AG08396 (cell line): ENCODE measurements at places on chromosomes 5 and 9.
A peak's percentile ranks its signal among the peaks of the same experiment; 100 is the strongest.

DNA sequence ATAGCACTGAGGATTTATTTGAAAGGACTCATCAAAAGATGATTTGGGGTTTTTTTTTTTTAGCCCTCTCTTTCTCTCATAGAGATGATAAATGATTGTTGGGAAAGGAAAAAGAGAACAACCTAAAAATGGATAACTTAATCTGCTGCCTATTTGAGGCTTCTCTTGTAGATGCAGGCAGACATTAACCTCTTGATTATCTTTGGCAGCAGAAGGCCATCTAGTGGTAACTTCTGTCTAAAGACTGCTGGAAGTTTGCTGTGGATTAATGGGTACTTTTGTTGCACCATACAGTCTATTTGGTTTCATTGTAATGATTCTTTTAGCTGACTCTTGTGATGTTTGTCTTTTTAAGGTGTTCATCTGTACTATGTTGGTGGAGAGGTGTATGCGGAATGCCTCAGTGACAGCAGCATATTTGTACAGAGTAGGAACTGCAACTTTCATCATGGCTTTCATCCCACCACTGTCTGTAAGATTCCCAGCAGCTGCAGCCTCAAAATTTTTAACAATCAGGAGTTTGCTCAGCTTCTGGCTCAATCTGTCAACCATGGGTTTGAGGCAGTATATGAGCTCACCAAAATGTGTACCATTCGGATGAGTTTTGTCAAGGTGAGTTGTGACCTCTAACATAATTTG is 18.8 kb downstream of the SMIM32 start:
- DNase-seq: peak; percentile 61

DNA sequence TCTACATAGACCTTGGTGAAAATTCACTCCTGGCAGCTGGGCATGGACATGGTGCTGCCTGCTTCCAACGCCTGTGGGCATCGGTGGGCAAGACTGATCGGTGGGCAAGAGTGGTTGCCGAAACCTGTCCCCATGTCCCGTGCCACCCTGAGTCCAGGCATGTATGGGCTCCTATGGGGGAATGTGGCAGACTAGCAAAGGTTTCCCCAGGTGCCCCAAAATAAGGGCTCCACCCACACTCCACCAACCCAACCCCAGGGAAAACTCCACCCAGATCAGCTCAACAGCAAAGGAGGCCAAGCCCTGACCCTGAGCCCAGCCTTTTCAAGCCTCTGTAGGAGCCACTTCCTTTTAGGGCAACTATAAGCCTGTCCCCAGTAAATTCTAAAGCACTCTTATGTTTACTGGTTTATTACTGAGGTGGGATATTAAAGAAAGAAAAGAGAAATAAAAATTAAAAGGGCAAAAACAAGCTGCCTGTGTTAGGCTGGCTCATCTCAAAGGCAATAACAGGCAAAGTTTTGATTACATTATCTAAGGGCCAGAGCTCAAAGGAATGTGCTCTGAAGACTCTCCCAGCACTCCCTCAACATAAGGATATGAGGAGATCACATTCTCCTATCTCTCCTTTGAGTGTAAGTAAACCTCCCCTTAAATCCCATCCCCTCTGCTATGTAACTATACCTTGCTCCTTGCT is 8.9 kb upstream of the SPATA31E1 start:
- DNase-seq: no peak

DNA sequence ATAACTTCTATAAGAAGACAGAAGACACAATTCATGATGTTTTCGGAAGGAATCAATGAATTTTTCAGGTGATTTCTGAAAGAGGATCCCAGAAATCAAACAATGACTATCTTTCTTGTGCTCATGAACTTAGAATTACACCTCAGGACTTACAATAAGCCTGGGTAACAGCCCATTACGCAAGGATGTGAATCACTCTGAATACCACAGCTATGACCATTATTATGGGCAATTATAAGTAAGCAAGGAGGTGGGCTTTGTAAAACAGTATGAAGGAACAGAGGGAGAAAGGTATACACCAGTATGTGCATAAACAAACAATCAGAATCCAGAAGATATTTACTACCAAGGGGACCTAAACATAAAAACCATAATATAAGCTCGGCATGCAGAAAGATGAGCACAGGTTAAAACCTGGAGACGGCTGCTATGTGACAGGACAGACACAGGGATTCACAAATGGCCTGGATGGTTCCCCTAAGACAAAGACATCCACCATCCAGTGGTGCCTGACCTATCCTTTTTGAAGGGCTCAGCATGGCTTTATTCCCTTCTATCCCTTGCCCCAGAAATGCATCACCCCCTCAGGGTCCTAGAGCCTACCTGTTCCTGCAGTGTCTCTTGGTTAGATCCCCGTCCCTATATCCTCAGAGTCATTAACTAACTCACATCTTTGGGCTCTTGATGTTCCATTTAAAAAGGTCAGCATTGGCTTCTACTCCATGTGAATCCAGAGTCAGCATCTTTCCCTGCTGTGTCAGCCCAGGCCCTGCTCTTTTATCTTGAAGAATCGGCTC is 21.8 kb upstream of the PPP2CA start:
- peak; percentile 56 for DNase-seq

DNA sequence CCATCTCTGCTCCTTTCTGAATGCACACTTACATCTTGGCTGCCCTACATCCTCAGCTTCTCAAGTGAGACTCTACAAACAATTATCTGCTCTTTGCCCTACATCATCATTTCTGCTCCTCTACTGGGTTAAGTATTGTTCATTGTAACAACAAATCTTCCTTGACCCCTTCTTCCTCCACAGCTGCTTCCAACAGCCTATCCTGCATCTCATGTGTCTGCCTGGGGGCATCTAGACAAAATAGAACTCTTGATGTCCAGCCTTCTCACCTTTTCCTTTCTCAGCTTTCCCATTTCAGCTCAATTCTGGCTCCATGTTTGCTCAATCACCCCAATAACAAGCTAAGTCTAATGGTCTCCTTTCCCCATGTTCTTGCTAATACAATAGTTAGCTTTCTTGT is 509.8 kb downstream of the DIRAS2 start:
- DNase-seq: no peak

DNA sequence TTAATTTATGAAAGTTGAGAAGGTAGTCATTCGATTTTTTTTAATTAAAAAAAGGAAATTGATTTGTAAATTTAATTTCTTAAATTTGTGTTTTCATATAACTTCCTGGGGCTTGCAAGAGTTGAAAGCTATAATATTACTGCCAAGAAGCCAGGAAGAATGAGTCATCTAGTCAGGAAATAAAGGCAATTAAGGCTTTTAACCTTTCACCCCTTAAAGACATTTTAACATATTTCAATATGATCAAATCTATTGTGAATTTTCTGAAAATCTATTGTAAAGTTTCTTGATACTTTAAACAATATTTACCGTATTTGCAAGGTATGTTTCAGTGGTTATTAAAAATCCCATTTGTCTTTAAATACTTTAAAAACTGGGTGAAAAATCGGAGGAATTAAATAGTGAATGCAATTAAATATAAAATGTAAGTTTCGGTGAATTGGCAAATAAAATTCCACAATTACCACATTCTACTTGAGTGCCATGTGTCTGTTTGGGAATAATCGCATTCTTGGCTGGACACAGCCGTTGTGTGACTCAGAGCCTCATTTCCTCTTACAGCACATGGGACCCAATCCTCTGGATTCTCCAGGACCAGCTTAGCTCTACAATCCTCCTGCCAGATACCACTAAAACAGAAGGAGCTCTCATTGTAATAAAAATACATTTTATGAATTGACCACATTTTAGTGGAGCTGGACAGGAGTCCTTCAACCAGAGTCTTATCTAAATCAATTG is 310.7 kb downstream of the HCN1 start:
- peak; percentile 8 for DNase-seq

- no peak for DNase-seq
These were observed 62.0 kb downstream of the SUSD1 start for GRCh38 chr9:112112941-112113681.
